ENCODE measurements at places on chromosomes 6 and 20. TPM values are rescaled to one million over a fixed set of nuclear protein-coding genes. Genes with fewer than 3 reads are reported as not detected.

- DNase-seq = no peak
Measured at GRCh38 chr6:146056506-146056905, 27.6 kb downstream of the GRM1 start.

- DNase-seq = no peak
Measured at GRCh38 chr6:31352310-31352682, 4.7 kb downstream of the HLA-B start.

The TMEM244 gene
- total RNA-seq = not detected

- no peak for DNase-seq
Measured at GRCh38 chr6:53746442-53747103, 48.2 kb upstream of the LRRC1 start.

GRCh38 chr20:18545566-18545965 lies 21.7 kb upstream of the SMIM26 start:
- no peak for DNase-seq

DNA sequence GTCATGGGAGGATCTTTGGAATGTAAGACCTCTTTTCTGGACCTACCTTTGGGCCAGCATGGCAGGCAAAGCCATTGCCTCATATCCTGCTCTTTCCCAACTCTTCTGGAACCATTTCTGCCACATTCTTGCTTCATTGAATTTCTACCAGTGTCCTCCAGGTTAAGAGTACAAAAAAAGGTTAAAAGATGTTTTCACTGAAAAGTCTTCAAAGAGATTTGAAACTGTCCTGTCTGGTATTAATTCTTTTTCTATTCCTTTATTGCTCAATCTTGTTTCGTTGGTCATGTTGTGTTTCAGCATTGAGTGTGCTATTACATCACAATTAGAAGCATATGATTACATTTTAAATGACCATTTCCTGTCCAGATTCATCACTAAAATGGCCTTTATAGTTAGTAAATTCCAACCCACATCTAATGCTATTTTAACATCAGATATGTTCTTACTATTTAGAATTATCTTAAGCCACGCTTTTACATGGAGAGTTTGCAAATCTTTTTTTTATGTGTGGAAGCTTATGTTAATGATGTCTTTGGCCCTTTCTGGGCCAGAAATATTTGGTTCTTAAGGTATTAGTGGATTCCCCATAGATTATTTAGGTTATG lies 450.9 kb downstream of the GJA1 start:
- DNase-seq = no peak

GRCh38 chr6:128097009-128097408 lies 196.2 kb upstream of the THEMIS start:
- DNase-seq = no peak

The DIDO1 gene
- 53.4 TPM for total RNA-seq
